ENCODE measurements at places on chromosomes 13 and 19.

GRCh38 chr13:110377178-110377825 lies 70.2 kb downstream of the COL4A2 start:
- H3K4me3 ChIP-seq, result no peak overlapping the region
- H3K27me3 ChIP-seq, result no peaks in the 10 kb centered on the region
- DNase-seq, result no peak
- H3K27ac ChIP-seq, result peak overlapping the region; percentile 78
- H3K36me3 ChIP-seq, result no peaks in the 10 kb centered on the region
- H3K4me1 ChIP-seq, result peaks cover 76% of the 10 kb centered on the region

DNA sequence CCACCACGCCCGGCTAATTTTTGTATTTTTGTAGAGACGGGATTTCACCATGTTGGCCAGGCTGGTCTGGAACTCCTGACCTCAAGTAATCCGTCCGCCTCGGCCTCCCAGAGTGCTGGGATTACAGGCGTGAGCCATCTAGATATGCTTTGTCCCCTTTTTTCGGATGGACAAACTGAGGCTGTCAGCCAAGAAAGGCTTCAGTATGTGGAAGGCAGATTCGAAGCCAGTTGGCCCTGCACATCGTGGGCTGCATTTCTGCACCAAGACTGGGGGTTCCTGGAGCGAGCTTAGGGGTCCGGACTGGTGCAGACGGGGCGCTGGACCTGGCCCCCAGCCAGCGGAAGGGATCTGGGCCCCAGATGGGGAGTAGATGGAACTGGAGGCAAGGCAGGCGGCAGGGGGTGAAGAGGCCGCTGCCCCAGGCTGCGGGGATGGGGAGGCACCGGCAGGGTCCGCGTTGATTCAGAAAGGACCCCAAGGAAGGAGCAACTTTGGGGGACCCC lies 9.7 kb upstream of the JUND start:
- H3K4me1 ChIP-seq, result peaks cover 18% of the 10 kb centered on the region
- no peak for DNase-seq
- H3K4me3 ChIP-seq, result peak overlapping the region; percentile 54

DNA sequence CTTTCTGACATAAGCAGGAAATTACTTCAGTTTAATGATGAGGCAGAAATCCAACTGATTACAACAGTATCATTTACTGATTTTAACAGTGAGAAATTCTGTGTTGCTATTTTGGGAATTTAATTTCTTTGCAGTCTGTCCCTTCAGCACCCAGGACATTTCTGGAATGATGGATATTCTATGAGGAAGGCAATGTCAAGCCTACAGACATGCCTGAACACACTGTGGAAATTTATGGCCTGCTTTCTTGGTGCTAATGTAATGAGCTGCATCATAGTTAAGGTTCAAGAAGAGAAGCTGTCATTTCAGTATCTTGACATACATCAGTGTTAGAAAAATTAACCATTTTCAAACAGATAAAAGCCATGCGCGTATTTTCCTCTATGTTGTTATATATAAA lies 87.7 kb downstream of the SLITRK1 start:
- H3K27ac ChIP-seq, result no peak overlapping the region
- no peaks in the 10 kb centered on the region for H3K27me3 ChIP-seq
- H3K4me1 ChIP-seq, result no peaks in the 10 kb centered on the region
- DNase-seq, result no peak

DNA sequence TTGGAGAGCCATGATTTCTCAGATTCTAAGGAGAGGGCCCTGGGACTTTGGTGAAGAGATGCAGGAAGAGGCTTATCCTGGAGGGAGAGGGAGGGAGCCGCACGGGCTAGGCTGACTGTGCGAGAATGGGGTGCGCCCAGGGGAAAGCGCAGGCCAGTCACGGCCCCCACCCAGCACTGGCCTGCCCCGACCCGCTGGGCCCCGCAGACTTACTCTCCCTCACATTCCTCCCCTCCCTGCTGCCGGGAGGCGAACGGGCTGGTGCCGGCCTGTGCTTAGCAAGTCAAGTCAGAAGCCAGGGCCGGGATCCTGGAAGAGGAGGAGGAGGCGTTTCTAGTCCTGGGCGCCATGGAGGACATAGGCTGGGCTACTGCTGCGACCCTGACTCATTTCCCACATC lies 120.0 kb downstream of the CRYL1 start:
- H3K27me3 ChIP-seq, result no peaks in the 10 kb centered on the region
- no peak overlapping the region for H3K4me3 ChIP-seq
- H3K36me3 ChIP-seq, result no peaks in the 10 kb centered on the region
- H3K27ac ChIP-seq, result no peak overlapping the region
- no peak for DNase-seq

DNA sequence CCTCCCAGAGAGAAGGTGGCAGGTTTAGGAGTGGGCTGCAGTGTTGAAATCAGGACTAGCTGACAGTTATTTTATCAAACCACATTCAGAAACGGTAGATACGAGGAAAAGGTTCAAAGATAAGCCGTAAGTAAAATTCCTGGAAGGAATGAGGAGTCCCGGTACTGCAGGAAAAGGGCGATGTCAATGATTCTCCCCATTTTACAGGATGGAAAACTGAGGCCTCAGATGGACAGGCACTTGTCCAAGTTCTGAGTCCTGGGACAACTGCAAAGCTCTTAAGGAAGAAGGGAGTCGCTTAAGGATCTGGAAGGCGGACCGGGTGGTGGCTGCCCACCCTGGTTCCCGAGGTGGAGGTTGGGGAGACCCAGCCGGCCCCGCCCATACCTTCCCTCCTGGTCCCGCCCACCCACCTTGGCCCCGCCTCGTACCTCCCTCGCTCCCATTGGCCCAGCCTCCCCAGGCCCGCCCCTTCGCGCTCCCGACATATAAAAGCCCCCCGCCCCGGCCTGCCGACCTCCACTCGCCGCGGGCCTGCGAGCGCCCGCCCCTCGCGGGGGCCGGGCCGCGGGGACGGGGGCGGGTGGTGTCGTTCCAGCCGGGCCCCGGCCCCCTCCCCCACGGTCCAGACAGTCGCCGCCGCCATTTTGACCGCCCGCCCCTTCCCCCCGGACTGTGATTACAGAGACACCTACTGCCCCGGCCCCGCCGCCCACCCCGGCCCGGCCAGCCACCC lies 603 bp downstream of the RFX1 start:
- H3K4me3 ChIP-seq, result peak overlapping the region; percentile 99
- H3K27me3 ChIP-seq, result no peaks in the 10 kb centered on the region
- H3K27ac ChIP-seq, result peak overlapping the region; percentile 98
- peaks cover 45% of the 10 kb centered on the region for H3K4me1 ChIP-seq
- peak; percentile 87 for DNase-seq
- H3K36me3 ChIP-seq, result no peaks in the 10 kb centered on the region

DNA sequence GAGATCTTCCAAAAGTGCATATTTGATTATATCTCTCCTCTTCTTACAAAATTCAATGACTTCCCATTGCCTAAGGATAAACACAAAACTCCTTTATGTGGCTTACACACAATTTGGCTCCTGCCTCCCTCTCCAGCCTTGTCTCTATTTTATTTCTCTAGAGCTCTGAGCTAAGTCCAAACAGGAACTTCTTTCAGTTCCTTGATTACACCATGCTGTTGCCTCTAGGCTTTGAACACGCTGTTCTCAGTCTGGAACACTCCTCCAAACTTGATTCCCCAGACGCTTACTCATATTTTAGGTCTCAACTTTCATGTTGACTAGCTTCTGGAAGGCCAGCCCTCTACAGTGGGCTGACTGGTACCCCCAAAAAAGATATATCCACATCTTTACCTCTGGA lies 258.5 kb downstream of the COG6 start:
- no peak for DNase-seq
- H3K27me3 ChIP-seq, result no peaks in the 10 kb centered on the region
- no peak overlapping the region for H3K4me3 ChIP-seq
- H3K36me3 ChIP-seq, result no peaks in the 10 kb centered on the region
- H3K4me1 ChIP-seq, result no peaks in the 10 kb centered on the region

All from thyroid gland (tissue), 4 donors.